ENCODE measurements at places on chromosomes 1 and 21. TPM values are rescaled to one million over a fixed set of nuclear protein-coding genes. Genes with fewer than 3 reads are reported as not detected.
A peak's percentile ranks its signal among the peaks of the same experiment; 100 is the strongest.

Gene CYYR1
- polyA plus RNA-seq = 17.2 TPM

Gene MIS18A
- polyA plus RNA-seq = 2.3 TPM

Gene PLD5
- 0.08 TPM for polyA plus RNA-seq

Gene PDPN
- 162 TPM for polyA plus RNA-seq

Gene KCNJ9
- not detected for polyA plus RNA-seq

Gene PKP1
- polyA plus RNA-seq = not detected

Gene SPRR5
- not detected for polyA plus RNA-seq

Gene HHAT
- 1.1 TPM for polyA plus RNA-seq

GRCh38 chr1:201559679-201560162 is 20.8 kb downstream of the NAV1 start:
- no peak overlapping the region for H3K4me3 ChIP-seq
- DNase-seq = peak; percentile 85
- no peaks in the 10 kb centered on the region for H3K36me3 ChIP-seq
- H3K4me1 ChIP-seq = peaks cover 84% of the 10 kb centered on the region
- H3K27ac ChIP-seq = no peak overlapping the region
- no peaks in the 10 kb centered on the region for H3K27me3 ChIP-seq

DNA sequence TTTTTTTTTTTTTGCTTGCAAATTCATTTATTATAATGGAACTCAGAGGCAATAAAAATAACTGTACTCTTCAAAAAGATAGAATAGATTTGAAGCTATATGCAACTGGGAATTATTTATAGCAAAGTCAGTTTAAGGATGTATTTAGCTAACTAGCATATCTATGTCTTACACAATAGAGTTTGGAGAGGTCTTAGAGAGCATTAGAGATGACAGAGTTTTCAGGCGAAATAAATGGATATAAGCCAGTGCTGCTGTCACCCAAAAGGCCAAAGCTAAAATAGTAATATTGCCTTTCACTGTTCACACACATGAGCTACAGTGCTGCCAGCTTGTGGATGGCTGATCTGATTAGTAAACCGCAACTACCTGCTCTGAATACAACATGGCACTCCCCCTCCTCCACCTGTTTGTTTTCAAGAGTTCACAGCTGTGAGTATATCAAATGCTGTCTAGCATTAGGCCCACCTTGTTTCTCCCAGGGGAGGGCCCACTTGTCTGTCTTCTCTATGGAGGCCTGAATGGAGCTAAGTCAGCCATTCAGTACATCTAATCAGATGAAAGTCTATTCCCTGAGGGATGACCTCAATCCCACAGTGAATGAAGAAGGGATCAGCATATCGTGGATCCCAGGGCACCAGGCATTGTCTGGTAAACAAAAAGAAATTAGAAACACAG is 25.2 kb upstream of the SSX2IP start:
- no peaks in the 10 kb centered on the region for H3K27me3 ChIP-seq
- H3K36me3 ChIP-seq = no peaks in the 10 kb centered on the region
- no peak overlapping the region for H3K27ac ChIP-seq

DNA sequence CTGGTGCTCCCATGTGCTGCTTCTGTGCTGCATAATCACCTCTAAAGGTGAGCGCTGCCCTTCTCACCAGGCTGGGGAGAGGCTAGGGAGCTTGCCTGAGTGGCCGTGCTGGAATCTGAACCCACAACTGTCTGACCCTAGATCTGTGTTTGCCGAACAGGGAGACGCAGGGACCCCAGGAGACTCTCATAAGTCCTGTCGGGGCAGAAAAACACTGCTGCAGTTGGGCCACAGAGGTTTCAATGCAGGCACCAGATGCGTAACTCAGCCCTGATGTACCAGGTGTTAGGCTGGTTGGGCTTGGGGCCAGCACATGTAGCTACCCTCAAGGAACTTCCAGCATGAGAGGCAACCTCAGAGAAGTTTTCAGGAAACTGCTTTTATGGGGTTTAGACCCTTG is 49.5 kb upstream of the DMRTB1 start:
- H3K27me3 ChIP-seq = peaks cover 32% of the 10 kb centered on the region
- H3K27ac ChIP-seq = no peak overlapping the region
- no peaks in the 10 kb centered on the region for H3K36me3 ChIP-seq
- DNase-seq = no peak

- DNase-seq = no peak
- H3K27me3 ChIP-seq = no peaks in the 10 kb centered on the region
- no peak overlapping the region for H3K4me3 ChIP-seq
- H3K36me3 ChIP-seq = no peaks in the 10 kb centered on the region
Measured at GRCh38 chr1:25668931-25669573, 52.5 kb downstream of the MAN1C1 start.

- H3K27ac ChIP-seq = no peak overlapping the region
- H3K36me3 ChIP-seq = no peaks in the 10 kb centered on the region
- no peaks in the 10 kb centered on the region for H3K4me1 ChIP-seq
- no peak for DNase-seq
- no peaks in the 10 kb centered on the region for H3K27me3 ChIP-seq
Measured at GRCh38 chr1:46996659-46997281, 26.7 kb upstream of the CYP4X1 start.

- no peak for DNase-seq
- no peaks in the 10 kb centered on the region for H3K36me3 ChIP-seq
- no peak overlapping the region for H3K27ac ChIP-seq
- H3K4me1 ChIP-seq = no peaks in the 10 kb centered on the region
- H3K4me3 ChIP-seq = no peak overlapping the region
Measured at GRCh38 chr1:4483021-4483625, 171.3 kb upstream of the AJAP1 start.

GRCh38 chr1:86992861-86993260 is 78.4 kb downstream of the HS2ST1 start:
- H3K36me3 ChIP-seq = no peaks in the 10 kb centered on the region
- no peaks in the 10 kb centered on the region for H3K4me1 ChIP-seq
- H3K27ac ChIP-seq = no peak overlapping the region
- H3K4me3 ChIP-seq = no peak overlapping the region

DNA sequence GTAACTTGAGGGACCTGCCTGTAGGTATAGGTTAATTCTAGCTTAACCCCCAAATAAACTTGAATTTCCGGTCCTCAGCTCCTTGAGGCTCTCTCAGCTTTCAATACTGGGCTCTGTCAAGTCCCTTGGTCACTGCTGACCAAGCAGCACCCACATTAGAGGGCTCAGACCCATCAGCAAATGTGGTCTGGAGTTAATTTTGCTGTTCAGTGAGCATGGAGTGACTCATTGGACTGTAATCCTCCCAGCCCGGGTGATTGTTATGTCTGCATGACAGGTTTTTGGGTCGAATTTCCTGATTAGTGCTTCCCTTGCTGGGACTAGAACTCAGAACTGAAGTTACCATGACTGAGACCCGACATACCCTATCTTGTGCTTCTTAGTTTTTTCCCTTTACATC is 130.6 kb downstream of the URB2 start:
- no peak overlapping the region for H3K4me3 ChIP-seq
- H3K27ac ChIP-seq = no peak overlapping the region
- no peaks in the 10 kb centered on the region for H3K4me1 ChIP-seq
- H3K36me3 ChIP-seq = no peaks in the 10 kb centered on the region
- no peak for DNase-seq

DNA sequence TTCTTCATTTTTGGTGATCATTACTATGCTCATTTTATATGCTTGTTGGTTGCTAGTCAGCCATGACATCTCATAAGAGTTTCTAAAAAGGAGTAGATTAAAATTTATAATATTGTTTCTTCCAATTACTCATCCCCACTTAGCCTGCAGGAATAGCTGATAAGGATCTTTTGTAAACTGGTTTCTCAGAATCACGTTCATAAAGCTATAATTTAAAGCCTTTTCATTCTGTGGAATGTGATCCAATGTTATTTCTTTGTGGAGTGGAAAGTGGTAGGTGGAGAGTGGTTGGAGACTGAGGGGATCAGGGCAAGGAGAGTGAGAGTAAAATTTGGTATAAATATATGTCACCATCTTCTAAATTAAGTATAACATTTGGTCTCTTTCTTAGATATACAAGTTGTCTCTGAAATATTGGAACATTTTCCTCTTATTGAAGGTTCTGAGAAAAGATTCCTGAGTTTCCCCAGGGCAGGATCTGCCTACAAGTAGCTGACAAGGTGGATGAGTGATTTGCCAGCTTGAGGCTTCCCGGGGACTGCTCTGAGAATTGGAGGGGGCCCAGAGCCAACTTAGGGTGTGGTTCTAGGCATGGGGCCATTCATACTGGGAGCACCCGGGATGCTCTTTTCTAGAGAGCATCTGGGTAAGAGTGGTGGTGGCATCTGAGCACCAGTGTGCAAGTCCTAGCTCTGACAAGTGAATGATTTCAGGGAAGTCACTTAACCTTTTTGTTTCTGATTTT is 116.4 kb downstream of the TBX19 start:
- no peaks in the 10 kb centered on the region for H3K36me3 ChIP-seq
- no peak overlapping the region for H3K4me3 ChIP-seq
- H3K4me1 ChIP-seq = no peaks in the 10 kb centered on the region
- H3K27ac ChIP-seq = no peak overlapping the region
- DNase-seq = no peak
- no peaks in the 10 kb centered on the region for H3K27me3 ChIP-seq

DNA sequence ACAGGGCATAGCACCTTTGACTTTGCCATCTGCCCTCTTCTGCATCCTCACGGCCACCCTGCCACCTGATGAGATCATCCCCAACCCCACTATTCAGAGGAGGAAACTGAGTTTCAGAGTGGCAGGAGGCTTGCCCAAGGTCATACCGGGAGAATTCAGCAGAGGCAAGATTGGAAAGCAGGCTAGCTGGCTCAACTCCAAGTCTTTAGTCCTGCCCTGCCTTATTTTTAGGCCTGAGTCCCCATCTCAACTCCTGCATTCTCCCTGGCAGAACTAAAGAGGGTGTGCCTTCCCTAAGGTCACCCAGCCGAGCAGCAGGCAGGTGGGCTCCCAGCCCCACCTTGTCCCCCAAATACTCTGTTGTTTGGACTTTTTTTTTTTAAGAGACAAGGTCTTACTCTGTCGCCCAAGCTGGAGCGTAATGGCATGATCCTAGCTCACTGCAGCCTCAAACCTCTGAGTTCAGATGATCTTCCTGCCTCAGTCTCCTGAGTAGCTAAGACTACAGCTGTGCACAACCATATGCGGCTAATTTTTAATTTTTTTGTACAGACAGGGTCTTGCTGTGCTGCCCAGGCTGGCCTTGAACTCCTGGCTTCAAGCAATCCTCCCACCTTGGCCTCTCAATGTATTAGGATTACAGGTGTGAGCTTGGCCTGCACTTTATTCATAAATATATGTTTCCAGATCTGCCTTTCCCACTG is 13.8 kb upstream of the FGR start:
- no peak overlapping the region for H3K4me3 ChIP-seq
- DNase-seq = peak; percentile 66
- H3K27me3 ChIP-seq = no peaks in the 10 kb centered on the region
- no peaks in the 10 kb centered on the region for H3K36me3 ChIP-seq
- peaks cover 35% of the 10 kb centered on the region for H3K4me1 ChIP-seq

DNA sequence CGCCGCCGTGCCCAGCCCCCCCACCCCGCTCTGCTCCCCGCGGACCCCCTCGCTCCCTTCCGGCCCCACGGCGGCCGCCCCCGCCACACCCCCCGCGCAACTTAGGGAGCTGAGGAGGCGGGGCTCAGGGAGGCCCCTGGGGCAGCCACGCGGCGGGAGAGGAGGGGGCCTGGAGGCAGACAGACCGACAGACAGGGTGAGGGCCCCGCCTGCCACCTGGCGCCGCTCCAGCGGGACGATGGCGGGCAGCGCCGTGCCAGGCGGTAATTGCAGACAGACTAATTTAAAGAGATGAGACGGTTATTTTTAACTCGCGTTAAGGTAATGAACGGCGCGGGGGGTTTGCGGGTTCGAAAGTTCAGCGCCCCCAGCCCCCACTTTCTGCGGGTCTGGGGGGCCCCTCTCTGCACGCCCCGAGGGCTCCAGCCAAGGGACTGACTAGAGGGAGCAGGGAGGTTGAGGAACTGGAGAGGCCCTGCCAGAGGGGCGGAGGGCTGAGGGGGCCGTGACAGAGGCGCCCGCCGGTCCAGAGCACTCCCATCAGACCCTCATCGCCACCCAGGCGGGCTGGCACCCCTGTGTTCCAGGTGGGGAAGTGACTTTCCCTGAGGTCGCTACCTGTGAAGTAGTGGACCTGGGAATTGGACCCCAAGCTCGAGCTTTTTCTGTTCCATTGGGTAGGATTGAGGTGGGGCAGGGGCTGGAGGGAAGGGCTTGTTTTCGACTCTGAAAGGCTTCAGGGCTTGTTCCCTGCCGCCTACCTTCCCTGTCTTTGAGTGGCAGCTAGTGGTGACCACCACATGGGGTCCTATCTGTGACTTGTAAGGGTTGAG is 5.4 kb downstream of the FOXO6 start:
- peaks cover 13% of the 10 kb centered on the region for H3K27me3 ChIP-seq
- H3K36me3 ChIP-seq = no peaks in the 10 kb centered on the region
- H3K27ac ChIP-seq = peak overlapping the region; percentile 62
- H3K4me3 ChIP-seq = peak overlapping the region; percentile 54
- H3K4me1 ChIP-seq = peaks cover 24% of the 10 kb centered on the region

DNA sequence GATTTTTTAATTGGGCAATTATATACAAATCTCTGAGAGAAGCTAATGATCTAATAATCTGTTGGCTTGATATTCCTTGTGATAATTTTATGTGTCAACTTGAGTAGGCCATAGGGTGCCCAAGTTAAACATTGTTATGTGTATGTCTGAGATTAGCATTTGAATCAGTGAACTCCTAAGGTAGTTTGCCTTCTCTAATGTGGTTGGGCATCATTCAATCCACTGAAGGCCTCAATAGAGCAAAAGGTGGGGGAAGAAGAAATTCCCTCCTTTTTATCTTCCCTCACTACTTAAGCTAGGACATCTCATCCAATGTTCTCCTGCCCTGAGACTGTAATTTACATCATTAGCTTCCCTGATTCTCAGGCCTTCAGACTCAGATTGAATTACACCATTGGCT is 394.5 kb downstream of the LMO4 start:
- H3K27ac ChIP-seq = no peak overlapping the region
- no peak for DNase-seq
- no peaks in the 10 kb centered on the region for H3K36me3 ChIP-seq

- DNase-seq = no peak
- no peak overlapping the region for H3K4me3 ChIP-seq
- no peaks in the 10 kb centered on the region for H3K27me3 ChIP-seq
- no peaks in the 10 kb centered on the region for H3K36me3 ChIP-seq
- H3K27ac ChIP-seq = no peak overlapping the region
- H3K4me1 ChIP-seq = peaks cover 10% of the 10 kb centered on the region
Measured at GRCh38 chr1:182681568-182681912, 2.8 kb downstream of the RGS8 start.

DNA sequence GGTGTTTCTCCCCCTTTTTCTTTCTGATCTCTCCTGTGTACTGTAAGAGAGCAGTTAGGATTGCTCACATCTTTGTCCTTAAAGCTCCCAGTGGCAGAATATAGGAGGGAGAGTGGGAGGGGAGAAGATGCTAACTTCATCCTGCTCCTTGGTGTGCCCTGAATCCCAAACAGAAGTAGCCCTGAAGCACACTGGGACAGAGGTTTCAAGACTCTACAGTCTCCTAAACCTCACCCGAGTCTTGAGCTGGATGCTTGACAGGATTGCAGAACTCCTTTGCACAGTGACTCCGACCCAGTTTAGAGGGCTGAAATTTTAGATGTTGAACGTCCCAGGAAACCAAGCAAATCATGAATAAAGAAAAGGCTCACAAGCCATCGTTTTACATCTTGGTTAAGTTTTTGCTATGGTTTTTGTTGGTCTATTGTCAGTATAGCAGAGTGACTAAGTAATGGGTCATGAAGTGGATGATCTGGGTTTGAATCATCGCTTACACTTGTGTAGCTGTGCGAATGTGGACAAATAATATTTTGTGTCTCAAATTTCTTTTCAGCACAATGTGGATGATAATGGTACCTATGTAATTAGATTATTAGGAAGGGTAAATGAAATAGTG is 37.5 kb downstream of the XCL2 start:
- no peaks in the 10 kb centered on the region for H3K4me1 ChIP-seq
- no peaks in the 10 kb centered on the region for H3K27me3 ChIP-seq
- H3K36me3 ChIP-seq = no peaks in the 10 kb centered on the region

Data from heart left ventricle (tissue), 16 donors.